T-helper 1 cell (primary cell): ENCODE measurements at places on chromosomes 3 and 15.

DNA sequence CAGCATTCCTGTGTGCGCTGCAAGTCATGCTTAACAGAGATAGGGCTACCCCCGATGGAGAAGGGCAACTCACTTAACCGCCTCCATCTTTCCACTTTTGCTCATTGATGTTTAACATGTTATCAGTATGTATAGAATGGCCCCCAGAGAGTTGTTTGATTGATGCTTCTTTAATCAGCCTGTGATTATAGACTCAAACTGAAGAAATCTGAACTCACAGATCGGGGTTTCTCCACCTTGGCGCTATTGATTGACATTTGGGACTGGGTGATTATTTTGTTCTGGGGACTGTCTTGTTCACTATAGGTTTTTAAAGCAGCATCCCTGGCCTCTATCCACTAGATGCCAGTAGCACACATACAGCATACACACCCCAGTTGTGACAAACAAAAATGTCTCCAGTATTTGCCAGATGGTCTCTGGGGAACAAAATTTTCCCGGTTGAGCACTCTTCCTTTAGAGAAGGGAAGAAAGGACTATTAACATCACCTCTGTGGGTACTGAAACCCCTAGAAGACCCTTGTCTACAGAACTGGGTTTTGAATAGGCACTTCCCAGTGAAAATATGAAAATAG lies 54.4 kb downstream of the LARS2 start:
- no peak for DNase-seq

GRCh38 chr3:133208184-133208583 lies 170.0 kb downstream of the TMEM108 start:
- no peak for DNase-seq

GRCh38 chr15:70154718-70155347 lies 57.1 kb upstream of the TLE3 start:
- DNase-seq = no peak

DNA sequence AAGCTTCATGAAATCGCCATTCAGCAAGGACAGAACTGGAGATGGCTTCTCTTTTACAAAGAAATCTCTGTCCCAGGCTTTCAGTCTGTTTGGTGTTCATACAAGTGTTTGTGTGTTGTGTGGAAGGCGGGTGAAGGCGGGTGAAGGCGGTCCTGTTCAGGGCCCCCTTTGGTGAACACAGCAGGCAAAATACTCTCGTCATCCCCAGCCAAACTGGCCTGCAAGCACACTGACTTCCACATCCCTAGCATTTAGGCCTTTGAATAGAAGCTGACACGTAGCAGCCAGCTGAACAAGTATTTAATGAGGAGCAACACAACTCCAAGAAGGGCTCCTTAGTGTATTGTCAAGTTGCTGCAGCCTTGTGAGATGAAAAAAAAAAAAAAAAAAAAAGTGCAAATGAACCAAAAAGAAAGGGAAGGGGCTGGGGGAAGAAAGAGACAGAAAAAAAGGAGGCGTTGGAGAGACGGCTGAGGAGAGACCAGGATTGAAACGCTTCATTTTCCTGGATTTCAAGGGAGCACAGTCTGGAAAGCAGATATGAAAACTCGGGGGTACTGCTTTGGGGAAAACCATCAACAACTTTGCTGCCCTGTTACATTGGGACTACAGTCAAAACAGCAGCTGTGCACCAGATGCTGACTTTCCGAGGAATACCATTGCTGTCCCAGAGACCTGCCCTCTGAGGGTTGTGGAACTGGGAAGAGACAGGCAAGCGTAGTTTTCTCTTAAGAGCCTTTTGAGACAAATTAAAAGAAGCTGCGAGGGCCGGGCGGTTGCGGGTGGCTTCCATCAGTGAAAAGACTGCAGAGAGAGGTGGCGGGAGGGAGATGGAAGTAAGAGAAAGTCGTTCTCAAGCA lies 74.6 kb downstream of the TGFBR2 start:
- DNase-seq = no peak

DNA sequence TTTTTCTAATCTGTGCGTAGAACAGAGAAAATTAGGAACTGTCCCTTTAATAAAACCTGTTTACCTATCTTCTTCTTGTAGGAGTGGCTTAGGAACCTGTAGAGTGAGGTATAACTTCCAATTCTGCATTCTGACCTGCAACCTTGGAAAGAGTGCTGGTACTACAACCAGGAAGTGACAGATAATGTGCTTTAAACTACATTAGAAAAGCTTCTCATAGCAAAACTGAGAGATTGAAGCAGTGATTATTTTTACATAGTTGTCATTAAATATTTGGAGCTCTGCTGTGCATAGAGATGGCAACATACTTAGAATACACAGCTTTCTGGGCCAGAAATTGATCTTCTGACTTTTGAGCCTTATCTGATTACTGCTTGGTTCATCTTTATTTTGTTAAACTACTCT lies 50.4 kb upstream of the ZDHHC23 start:
- no peak for DNase-seq

DNA sequence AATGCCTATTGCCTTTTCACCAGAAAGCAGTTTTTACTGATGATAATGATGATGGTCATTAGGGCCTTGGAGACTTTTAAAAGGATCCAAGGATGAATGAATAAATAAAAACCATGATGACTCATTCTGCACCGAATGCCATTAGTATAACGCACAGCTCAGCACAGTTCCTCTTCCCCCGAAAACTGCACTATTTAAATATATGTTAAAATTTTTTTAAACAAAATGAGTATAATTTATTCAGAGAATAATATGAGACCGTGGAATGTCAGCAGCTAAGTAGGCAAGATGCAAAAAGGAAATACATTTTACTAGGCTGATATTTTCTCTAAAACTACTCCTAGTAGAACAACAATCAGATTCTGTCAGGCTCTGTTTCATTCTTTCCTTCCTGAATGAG lies 83.4 kb upstream of the NANOGP8 start:
- DNase-seq = no peak

DNA sequence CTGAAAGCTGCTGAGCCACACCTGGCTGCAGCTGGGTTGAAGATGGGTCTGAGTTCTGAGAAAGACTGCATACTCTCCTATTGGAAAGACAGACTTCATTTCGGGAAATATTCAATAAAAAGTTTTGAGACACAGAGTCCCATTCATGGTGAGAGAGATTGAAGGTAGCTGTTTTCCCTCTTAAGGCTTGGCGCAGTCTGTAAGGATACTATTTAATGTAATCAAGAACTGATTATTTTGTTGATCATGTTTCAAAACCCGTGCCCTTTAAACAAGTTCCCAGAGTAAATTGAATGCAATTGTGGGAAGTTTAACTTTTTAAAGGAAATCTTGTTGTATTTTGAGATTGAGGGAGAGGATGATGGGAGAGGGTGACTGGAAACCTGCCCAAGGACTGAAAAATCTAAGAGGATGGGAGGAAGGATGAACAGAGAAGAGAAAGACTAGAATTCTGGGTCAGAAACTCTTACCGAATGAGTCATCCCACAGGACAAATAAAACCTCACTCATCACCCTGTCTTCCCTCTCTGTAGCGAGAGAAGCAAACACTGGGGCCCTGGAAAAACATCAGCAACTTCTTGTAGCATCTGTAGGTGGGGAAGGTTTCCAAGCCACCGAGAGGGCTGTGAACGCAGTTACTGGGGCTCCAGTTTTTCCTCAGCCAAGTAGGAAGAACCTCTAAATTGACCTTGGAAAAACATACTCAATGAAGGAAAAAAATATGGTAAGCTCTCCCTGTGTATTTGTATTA lies 193.2 kb upstream of the TPRG1 start:
- no peak for DNase-seq

DNA sequence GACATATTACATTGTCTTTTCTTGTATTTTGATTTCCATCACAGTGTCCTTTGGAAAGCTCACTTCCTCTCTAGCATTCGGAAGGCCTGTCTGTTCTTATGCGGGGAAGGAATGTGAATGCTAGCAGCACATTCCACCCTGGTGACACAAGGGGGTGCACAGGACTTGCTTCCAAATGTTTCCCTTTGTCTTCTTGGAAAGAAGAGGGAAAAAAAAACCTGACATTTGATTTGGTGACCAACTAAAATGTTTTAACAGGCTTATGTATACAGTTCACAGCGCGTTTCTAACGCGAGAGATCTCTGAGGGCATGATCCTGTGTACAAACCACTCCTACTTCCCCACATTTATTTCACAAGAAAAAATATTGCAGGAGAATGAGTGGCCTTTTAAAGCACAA lies 107.6 kb upstream of the FXR1 start:
- DNase-seq = no peak

GRCh38 chr3:186815435-186815834 lies 9.2 kb upstream of the RFC4 start:
- DNase-seq = no peak

GRCh38 chr3:110811050-110811449 lies 260.6 kb upstream of the NECTIN3 start:
- no peak for DNase-seq

GRCh38 chr3:135965506-135966270 lies at the start of gene PPP2R3A:
Gene PPP2R3A (plus strand): TSS chr3:135965728. CDS start chr3:136001499, 35,771 bp downstream.
- DNase-seq = peak; percentile 70

- no peak for DNase-seq
Observed at GRCh38 chr15:77335298-77335697, 84.6 kb downstream of the PEAK1 start.

GRCh38 chr15:50358845-50359244 lies 3.8 kb upstream of the GABPB1 start:
- DNase-seq = peak; percentile 56

GRCh38 chr3:132553826-132554225 lies 43.2 kb upstream of the ACKR4 start:
- DNase-seq = no peak

- DNase-seq = no peak
Observed at GRCh38 chr3:73314151-73314951, 252.9 kb downstream of the EBLN2 start.

GRCh38 chr3:186255703-186256331 lies 106.2 kb downstream of the DGKG start:
- no peak for DNase-seq

GRCh38 chr3:193970773-193971206 lies 165.2 kb upstream of the HES1 start:
- DNase-seq = no peak

GRCh38 chr3:165502707-165503106 lies 306.5 kb upstream of the SLITRK3 start:
- DNase-seq = no peak

- no peak for DNase-seq
Observed at GRCh38 chr15:24627443-24627842, 48.1 kb upstream of the NPAP1 start.

- DNase-seq = no peak
Observed at GRCh38 chr3:40035177-40035576, 225.8 kb downstream of the MYRIP start.

DNA sequence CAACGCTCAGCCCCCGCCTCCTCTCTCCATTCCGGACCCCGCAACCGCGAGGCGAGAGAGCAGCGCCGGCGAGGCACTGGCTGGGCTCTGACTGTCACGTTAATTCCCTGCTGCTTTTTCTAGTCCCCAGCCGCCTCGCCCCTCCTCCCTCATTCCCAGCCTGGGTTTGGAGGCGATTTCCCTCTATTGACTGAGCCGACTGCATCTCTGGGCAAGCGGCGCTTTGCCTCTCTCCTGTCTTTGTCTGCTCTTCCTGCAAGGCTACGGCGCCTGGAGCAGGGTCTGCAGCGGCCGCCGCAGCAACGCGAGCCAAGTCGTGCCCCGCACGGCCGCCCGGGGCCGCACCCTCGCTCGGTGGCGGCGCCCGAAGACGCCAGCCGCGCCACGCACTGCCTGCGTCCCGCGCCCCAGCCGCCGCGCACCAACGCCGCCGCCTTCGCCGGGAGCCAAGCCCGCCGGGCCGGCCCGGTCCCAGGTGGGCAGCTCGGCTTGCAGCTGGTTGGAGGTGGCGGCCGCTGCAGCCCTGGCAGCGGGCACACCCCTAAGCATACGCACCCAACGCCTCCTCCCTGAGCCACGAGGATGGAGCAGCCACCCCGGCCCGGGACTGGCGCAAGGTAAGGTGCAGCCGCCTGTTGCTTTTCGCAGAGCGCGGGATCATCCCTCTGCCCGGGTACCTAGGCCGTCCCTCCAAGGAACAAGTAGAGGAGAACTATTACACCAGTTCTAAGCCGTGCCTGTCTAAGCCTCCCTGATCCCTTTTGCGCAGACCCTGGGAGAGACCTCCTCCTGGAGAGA lies at the start of gene LRRC3B:
TSS of gene LRRC3B (plus strand) at position 152 of the 798 bp plus-strand sequence. CDS start 86,901 bp downstream, outside the sequence.
- no peak for DNase-seq

- DNase-seq = no peak
Observed at GRCh38 chr15:31280046-31280830, 46.4 kb upstream of the KLF13 start.

- DNase-seq = no peak
Observed at GRCh38 chr3:197373096-197373495, 74.7 kb upstream of the DLG1 start.
